ENCODE measurements at places on chromosomes 3 and 15. TPM values are rescaled to one million over a fixed set of nuclear protein-coding genes. Genes with fewer than 3 reads are reported as not detected.

CD200R1 gene
- total RNA-seq = 4.7 TPM

TGFBR2 gene
- 203 TPM for total RNA-seq

TM4SF1 gene
- not detected for total RNA-seq

ITGA11 gene
- total RNA-seq = 0.20 TPM

KY gene
- not detected for total RNA-seq

FSIP1 gene
- total RNA-seq = 0.22 TPM

CCDC54 gene
- not detected for total RNA-seq

WDR73 gene
- 23.7 TPM for total RNA-seq

TTLL3 gene
- 50.5 TPM for total RNA-seq

CPA3 gene
- not detected for total RNA-seq

GPR156 gene
- total RNA-seq = 0.17 TPM

GOLGA8O gene
- 1.2 TPM for total RNA-seq

LYZL4 gene
- total RNA-seq = not detected

KNL1 gene
- 0.69 TPM for total RNA-seq

ISG20 gene
- 152 TPM for total RNA-seq

KCNH8 gene
- not detected for total RNA-seq

SRGAP3 gene
- 3.2 TPM for total RNA-seq

GCSAM gene
- 6.8 TPM for total RNA-seq

BUB1B gene
- total RNA-seq = 1.4 TPM

PPM1L gene
- 3.0 TPM for total RNA-seq

GPR62 gene
- not detected for total RNA-seq

SLC22A14 gene
- total RNA-seq = 0.11 TPM

CPLX3 gene
- total RNA-seq = 0.53 TPM

IGSF11 gene
- 0.53 TPM for total RNA-seq

GABRB3 gene
- total RNA-seq = not detected

LSAMP gene
- not detected for total RNA-seq

KLHL40 gene
- total RNA-seq = not detected

TBC1D2B gene
- 97.6 TPM for total RNA-seq

TUSC7 gene
- total RNA-seq = not detected

CCR2 gene
- 1.0 TPM for total RNA-seq

MST1 gene
- total RNA-seq = 7.8 TPM

INKA1 gene
- total RNA-seq = 0.85 TPM

FGF7 gene
- not detected for total RNA-seq

GOLGA6L10 gene
- total RNA-seq = 0.93 TPM

GPR27 gene
- total RNA-seq = 1.1 TPM

OR5K2 gene
- not detected for total RNA-seq

CELSR3 gene
- 4.9 TPM for total RNA-seq

CACNA1D gene
- total RNA-seq = not detected

P3H2 gene
- not detected for total RNA-seq

CCR3 gene
- total RNA-seq = not detected

All from CD4-positive, alpha-beta T cell (primary cell).